ENCODE measurements at places on chromosomes 2 and 18.

GRCh38 chr2:74226648-74227213 lies 28.3 kb downstream of the MTHFD2 start:
- no peak for DNase-seq

DNA sequence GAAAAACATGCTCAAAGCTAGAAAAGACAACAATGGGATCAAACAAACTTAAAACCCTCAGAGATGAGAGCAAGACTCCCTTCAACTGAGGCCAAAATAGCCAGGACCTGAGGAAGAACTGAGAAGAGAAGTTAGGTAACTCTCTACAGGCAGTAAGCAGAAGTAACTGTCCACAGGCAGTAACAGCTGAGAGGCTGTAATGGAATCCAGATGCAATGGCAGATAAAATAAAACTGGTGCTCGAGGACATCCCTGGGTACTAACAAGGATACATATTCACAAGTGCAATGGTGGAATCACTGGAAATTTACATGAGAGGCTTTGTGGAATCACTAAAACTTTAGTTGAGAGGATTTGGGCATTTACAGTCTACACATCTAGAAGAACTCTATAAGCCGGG lies 30.4 kb upstream of the C2orf66 start:
- no peak for DNase-seq

DNA sequence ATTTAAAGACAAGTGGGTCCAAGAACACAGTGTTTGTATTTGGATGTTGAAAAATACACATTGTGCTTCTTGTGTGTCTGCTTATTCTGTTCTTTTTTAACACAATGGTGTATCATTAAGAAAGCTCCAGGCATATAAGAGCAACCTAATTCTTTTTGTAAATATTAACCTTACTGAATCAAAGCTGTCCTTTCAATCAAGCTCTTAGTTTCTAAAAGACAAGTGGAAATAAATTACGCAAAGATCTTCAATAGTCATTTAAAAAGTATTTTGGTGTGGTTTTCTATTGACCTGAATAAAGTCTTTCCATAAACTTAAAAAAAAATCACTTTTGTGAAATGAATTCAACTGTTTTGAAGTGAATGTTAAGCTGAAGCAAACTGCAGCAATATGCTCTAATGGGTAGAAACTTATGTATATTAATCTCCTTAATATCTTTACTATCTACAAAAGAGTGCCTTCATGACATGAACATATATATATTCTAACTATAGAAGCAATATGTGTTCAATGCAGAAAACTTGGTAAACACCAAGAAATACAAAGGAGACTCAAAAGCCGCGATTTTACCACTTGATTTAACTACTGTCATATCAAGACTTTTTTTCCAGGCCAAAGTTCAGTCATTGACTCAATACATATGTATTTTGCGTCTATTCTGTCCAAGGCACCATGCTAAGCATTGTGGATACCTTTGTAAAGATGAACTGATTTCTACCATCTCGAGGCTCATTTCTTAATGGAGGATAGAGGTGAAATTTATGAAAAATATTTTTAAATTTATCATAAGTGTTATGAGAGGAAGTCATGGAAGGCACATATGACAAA lies 97.7 kb downstream of the ARHGAP15 start:
- no peak for DNase-seq

GRCh38 chr2:86500325-86501083 lies 59.3 kb downstream of the KDM3A start:
- DNase-seq, result no peak

DNA sequence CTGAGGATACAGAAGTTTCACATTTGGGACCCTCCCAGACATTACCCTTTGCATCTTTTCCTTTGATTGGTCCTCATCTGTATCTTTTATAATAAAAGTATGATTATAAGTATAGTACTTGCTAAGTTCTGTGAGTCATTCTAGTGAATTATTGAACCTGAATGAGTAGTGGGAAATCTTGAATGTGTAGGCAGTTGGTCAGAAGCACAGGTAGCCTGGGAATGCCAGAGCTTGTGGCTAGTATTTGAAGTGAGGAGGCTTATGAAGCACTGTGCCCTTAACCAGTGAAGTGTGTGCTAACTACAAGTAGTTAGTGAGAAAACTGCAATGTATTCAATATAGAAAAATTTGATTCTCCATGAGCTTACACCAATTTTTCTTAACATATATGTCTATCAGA lies 257.6 kb downstream of the GRB14 start:
- DNase-seq, result no peak

- DNase-seq, result no peak
Observed at GRCh38 chr2:69141061-69141460, 128.1 kb downstream of the ANTXR1 start.

DNA sequence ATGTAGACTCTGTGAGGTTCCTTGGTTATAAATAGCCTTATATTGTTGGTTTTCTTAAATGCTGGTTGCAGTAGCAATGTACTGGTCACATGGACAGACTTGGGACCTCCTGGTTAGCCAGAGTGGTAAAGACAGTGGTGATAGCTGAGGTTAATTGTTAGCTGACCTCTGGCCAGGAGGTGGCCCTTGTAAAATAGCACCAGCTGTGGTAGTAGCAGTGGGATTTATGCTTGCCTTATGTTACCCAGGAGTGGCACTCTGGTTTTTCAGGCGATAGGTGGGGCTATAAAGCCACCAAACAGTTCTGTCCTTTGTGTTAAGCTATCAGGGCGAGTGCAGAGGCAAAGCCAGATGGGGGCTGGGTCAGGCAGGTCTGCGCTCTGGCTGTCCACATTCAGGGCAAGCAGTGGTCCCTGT lies 94.8 kb upstream of the SRD5A2 start:
- DNase-seq, result no peak

DNA sequence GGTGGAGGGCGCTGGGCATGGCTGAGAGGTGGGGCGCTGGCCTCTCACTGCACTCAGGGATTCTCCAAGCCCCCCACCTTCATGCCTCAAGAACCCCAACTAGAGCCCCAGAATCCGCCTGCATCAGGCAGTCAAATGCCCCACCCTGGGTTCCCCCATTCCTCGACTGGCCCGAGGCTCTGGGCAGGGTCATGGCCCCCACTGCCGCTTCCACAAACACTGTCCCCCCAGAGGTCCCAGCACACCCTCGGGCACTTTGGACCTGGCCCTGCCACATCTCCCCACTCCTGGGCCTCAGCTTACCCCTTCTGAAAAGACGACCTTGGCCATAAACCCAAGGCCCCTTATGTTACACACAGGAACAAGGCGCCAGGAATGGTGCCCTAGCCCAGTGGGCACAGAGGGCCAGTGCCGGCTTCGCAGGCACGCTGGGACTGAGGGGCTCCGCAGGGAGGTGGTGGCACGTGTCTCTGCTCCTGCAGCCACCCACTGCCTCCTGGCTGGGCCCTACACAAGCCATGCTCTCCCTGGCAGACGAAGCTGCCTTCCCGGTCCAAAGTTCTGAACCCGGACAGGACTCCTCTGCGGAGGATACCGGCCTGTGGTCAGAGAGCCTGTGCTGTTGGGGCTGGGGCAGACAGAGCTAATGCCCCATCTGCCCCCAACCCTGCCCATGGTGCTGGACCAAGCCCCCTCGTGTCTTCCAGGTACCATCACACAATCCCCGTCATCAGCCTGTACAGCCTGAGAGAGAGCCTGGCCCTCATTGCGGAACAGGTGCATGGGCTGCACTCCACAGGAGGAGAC lies 6.8 kb downstream of the AGXT start:
- no peak for DNase-seq

DNA sequence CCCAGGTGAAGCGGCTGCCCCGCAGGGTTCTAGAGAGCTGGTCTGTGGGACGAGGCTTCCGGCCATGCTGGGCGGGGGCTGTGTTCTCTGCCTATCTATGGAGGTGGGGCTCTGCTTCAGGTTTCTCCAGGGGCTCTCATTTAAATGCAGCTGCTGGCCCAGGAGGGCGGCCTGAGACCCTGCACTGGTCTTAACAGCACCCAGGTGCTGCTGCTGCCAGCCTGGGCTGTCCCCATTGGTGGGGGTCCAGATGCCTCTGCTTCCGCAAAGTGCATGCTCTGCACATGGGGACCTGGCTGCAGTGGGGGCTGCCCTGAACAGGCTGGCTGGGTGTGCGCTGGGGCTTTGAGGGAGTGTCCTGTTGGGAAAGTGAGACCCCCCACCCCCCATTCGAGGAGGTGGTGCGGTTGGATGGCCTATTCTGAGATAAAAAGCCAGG lies 29.7 kb upstream of the ALLC start:
- no peak for DNase-seq

DNA sequence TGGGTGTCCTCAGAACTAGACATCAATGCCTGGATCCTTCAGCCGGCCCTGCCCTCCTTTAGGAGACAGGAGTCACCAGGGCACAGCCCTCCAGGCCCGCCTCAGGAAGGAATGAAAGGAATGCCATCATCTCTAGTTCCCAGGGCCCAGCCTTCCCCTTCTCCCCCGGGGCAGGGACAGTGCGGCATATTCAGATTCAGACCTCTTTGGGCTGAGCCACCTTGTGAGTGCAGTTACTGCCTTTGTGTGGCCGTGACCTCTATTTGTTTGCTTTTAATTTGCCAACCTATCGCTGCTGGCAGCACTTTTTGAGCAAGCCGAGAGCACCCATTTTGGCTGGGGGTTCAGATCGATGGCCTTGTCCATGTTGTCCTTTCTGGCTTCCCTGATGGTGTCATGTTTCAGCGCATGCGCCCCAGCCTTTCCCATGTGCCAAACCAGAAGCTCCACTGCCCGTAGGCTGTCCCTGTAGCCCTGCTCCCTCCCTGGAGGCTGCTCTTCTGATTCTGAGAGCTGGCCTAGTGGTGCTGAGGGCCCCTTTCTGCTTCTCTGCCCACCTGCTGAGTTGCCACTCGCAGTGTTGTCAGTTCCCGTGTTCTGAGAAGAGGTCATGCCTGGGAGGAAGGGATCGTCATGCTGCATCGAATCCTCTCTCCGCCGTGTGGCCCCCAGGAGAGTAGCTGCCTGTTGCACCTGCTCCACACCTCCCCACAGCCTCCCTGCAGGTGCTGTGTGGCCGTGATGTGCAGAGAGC lies 10.9 kb downstream of the ANKRD23 start:
- peak; percentile 66 for DNase-seq

- peak; percentile 23 for DNase-seq
Observed at GRCh38 chr18:48486754-48487153, 52.1 kb upstream of the CTIF start.

GRCh38 chr2:49225126-49225525 lies 70.8 kb upstream of the FSHR start:
- DNase-seq, result no peak

DNA sequence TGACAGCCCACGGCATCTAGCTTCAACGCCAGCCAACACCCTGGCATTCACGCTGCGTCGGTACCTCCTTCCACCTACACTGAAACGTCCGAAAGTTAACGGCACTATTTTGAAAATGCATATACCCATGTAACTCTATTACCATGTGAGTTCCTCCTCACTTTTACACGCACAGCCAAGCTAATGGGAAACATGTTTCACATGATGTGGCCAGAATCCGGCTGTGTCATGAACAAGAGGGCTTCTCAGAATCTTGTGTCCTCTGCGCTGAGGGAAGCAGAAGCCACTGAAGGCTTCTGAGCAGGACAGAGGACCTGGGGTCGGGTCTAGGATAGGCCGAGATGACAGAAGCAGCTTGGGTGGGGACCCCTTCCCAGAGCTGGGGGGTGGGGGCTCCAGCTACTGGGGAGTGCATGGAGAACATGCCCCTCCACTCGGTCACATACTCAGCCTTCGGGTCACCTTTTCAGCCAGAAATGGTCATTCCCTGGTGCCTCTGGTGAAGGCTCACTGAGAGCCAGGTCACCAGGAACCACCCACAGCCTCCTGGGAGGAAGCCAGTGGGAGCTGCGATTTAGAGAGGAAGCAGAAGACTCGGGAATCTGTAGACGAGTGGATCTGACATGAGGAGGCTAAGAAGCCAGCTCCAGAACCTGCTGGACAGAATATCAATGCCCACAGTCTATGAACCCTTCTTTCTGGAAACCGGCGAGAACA lies 41.5 kb downstream of the HDAC4 start:
- no peak for DNase-seq

DNA sequence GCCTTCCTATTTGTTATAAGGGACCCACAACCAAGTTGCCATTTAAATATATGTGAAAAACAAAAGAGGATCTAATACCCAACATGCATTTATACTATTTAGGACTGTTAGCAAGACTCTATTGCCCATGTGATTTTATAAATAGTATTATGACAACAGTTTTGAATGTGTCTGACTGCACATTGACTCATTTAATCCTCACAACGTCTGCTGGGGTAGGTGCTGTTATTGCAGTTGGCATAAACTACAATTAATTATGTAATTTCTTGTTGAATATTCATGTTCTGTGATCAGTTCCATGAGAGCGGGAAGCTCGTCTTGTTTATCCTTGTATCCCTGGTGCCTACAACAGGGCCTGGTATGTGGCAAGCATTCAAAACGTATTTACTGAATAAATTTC lies 53.7 kb downstream of the SH2D6 start:
- DNase-seq, result no peak

- DNase-seq, result no peak
Observed at GRCh38 chr18:49581371-49581770, 19.5 kb downstream of the LIPG start.

DNA sequence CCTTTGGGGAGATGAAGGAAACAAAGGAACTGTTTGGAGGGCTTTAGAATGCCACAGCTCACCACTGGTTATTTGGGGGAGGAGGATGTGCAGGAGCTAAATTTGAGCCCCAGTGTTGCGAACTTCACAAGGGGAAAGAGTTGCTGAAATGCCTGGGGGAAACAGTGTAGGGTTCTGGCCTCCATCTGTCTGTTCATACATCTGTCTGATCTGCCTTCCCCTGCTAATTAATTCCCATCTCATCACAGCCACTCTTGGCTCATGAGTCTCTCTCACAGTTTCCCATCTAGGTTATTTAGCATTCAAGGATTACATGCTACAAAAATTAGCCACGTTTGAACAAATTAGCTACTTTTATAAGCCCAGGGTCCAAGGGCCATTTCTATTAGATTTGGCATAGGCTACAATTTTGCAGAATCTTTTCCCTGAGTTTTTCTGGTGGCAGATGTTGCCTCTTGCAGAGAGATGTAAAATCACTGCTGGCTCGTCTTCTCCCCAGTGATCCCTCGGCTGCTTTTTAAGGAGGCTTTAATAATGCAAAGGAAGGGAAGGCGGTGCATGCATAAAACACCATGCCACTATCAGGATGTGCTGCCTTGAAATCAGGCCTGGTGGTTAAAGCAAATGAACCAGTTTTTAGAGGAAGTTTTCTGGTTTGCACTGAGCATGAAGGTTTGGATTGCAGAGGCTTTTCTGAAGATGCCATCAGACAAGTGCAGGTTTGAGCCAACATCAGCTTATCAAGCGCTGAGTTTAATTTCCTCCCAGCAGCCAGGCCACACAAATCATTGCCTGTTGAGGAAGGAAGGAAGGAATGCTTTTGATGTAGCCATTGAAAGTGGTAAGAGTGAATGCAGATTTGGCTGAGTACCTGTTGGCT lies 35.0 kb downstream of the ADD2 start:
- no peak for DNase-seq
